ENCODE measurements at places on chromosomes 7 and 10.

DNA sequence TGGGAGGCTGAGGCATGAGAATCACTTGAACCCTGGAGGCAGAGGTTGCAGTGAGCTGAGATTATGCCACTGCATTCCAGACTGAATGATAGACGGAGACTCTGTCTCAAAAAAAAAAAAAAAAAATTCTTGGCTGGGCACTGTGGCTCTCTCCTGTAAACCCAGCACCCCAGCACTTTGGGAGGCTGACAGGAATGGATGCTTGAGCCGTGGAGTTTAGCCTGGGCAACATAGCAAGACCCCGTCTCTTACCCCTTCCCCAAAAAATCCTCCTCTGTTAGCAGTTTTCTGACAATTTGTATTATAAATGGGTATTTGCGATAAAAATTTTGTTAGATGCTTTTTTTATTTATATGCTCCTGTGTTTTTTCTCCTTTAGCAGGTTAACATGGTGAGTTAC, 11.0 kb downstream of the SAMD8 start:
- no peak for DNase-seq

GRCh38 chr7:38863601-38864291, 45.2 kb downstream of the VPS41 start:
- DNase-seq = no peak

DNA sequence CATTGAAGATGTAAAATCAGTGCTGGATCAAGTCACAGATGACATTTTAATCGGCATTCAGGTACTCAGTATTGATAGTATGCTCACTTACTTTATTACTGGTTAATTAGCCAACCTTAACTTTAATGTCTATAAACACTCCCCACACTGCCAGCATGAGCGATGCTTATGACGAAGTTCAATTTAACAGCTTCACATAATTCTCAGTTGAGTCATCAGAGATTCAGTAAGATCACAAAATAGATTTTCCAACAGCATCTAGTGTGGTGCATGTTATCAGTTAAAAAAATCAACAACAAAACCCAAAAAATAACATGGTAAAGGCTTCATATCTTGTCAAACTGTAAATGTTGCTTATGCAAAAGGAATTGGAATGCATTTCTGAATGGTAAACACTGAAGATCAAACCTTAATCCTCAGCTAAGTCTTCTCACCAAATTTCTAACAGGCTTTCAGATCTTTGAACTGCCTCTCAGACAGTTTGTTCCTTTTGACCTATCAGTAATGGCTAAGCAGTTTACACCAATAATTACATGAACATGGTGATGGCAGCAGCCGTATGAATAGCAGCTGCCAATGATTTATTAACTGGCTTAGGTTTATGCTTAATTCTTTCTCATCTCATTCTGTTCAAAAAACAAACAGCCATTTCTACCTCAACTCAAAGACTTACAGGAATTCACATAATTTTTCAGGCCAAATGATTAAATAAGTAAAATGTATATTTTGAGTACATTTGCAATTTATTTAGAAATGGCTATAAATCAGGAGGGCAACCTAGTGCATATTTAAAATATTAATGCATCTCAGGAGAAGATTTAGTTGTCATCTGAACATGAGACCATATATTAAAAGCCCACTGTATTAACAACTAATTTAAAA, 98.5 kb downstream of the CABCOCO1 start:
- peak; percentile 22 for DNase-seq

GRCh38 chr10:2953495-2953894, 113.9 kb upstream of the PFKP start:
- DNase-seq = no peak

- no peak for DNase-seq
These were observed 257.1 kb downstream of the SFMBT2 start for GRCh38 chr10:7153750-7154149.

Data from COLO829 (cell line).